Stimulated activated CD4-positive, alpha-beta T cell treated with anti-CD3 and anti-CD28 coated beads, Interleukin-1b, Interleukin-23, amount 100 ng/mL, for 48 hours (primary cell): ENCODE measurements at places on chromosomes 6 and 20.

DNA sequence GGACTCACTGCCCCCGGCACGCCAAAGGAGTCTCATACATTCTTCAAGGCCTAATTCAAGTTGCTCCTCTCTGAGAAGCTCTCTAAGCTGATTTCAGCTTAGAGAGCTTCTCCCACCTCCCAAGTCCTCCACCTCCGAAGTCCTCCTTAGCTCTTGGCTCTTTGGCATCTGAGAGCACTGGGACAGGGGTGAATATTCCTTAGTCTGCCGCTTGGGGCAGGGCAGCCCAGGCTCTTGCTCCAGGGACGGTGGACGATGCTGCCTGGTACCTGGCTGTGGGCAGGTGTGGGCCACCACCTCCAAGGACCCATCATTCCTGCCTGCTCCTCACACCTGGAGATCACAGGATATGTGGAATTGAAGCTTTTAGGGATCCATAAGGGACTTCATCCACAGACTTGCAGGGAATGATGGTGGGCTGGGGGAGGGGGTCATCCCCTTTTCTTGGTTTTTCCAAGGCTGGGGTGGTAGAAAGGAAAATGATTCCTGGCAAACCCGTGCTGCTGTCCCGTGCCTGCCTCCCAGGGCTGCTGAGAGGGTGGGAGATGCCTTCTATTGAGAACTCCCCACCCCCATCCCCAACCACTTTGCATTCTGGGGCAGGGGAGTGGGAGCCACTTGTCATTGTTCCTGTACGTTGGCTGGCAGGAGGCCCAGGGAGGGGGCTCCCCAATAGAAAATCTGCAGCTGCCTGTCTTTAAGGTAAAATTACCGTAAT lies 57.4 kb downstream of the ARHGAP40 start:
- peak; percentile 21 for DNase-seq

- DNase-seq: no peak
Observed at GRCh38 chr6:5995949-5996713, 10.6 kb downstream of the NRN1 start.

GRCh38 chr6:89596484-89596883 lies 42.1 kb downstream of the LYRM2 start:
- DNase-seq: no peak

GRCh38 chr6:69179681-69180080 lies 544.6 kb downstream of the ADGRB3 start:
- no peak for DNase-seq
